ENCODE measurements at places on chromosomes 7 and 10. TPM values are rescaled to one million over a fixed set of nuclear protein-coding genes. Genes with fewer than 3 reads are reported as not detected.

Gene WDR86
- 2.2 TPM for polyA plus RNA-seq

GRCh38 chr10:74755273-74755672 lies 71.1 kb upstream of the KAT6B start:
- H3K27me3 ChIP-seq, result peaks cover 2% of the 10 kb centered on the region
- H3K36me3 ChIP-seq, result no peaks in the 10 kb centered on the region
- DNase-seq, result no peak
- no peak overlapping the region for H3K27ac ChIP-seq
- peaks cover 5% of the 10 kb centered on the region for H3K4me1 ChIP-seq

Gene CLIP2
- polyA plus RNA-seq, result 0.51 TPM

Gene PAOX
- polyA plus RNA-seq, result 13.0 TPM

GRCh38 chr7:157358753-157359096 lies 21.9 kb downstream of the DNAJB6 start:
- no peak for DNase-seq
- H3K4me3 ChIP-seq, result no peak overlapping the region
- H3K27me3 ChIP-seq, result peaks cover 18% of the 10 kb centered on the region
- no peak overlapping the region for H3K27ac ChIP-seq
- H3K36me3 ChIP-seq, result peaks cover 32% of the 10 kb centered on the region

Gene HECTD2
- 0.41 TPM for polyA plus RNA-seq

Gene SEMA3C
- 0.18 TPM for polyA plus RNA-seq

- H3K27ac ChIP-seq, result no peak overlapping the region
- no peaks in the 10 kb centered on the region for H3K4me1 ChIP-seq
- no peak overlapping the region for H3K4me3 ChIP-seq
- no peak for DNase-seq
- no peaks in the 10 kb centered on the region for H3K36me3 ChIP-seq
Measured at GRCh38 chr7:131667699-131668098, 111.3 kb upstream of the PODXL start.

Gene TMUB1
- polyA plus RNA-seq, result 47.5 TPM

Measured in immature natural killer cell (primary cell).